ENCODE measurements at places on chromosomes 5 and 9.
A peak's percentile ranks its signal among the peaks of the same experiment; 100 is the strongest.

DNA sequence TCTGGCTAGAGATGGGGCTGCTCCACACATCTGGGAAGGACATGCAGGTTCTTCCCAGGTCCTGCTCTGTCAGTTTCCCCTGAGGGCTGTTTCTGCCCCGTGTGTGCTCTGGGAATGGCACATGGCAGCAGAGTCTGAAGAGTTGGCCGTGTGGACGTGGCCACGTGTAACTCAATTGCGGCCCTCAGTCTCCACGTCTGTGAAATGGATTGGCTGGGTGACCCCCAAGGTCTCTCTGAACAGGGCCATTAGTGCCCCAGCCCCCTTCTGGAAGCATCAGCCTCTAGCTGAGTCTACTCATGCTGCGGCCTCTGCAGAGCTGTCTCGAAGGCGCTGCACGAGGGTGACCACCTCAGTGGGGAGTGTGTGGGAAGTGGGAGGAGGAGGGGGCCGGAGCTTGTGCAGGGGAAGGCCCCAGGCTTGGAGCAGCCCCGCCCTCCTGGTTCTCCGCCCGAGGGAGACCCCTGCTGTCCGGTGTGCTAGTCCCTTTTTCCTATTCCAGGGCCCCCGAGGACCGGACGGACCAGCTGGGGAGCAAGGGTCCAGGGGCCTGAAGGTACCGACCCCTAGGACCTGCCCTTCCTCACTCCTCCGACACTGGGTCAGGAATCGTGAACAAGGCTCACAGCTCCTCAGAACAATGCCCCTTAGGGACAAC is 58.9 kb upstream of the ORM1 start:
- DNase-seq = no peak

DNA sequence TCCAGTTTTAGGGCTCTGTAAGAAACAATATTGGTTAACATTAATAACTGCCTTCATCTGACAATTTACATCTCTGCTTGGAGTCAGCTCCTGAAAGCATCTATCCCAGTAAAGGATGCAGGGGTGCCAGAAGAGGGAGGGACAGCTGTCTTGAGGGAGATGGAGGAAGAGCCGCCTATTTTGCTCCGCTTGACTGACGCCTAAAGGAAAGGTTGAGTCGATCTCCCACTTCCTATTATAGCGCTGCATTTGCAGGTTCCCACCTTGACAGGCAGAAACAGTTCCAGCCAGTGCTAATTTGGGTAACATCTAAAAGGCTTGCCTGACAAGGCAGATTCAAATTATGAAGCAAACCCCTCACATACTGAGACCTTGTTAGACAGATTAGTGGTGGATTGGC is 374.6 kb downstream of the SPATA31D1 start:
- DNase-seq = no peak

GRCh38 chr5:172111852-172112225 is 76.2 kb downstream of the STK10 start:
- no peak for DNase-seq

DNA sequence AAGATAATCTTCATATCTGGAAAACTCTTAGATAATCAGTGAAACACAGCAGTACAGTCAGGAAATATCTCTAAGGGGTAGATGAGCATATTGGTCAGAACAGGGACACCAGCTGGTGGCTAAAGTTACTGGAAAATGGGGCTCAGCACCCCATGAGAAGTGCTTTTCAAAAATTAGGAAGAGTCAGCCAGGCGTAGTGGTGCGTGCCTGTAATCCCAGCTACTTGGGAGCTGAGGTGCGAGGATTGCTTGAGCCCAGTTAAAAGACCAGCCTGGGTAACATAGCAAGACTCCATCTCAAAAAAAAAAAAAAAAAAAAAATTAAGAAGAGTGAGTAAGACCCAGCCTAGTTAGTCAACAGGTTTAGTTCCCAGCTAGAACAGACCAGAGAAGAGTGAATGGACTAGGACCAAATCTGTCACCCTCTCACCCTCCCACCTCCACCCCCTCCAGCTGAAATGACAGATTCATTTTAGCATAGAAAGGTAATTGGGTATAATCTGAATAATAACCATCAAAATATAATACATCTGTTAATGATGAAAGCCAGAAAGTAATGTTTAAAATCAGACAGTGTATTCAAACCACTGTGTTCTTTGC is 120.9 kb downstream of the CDC42SE2 start:
- peak; percentile 65 for DNase-seq

DNA sequence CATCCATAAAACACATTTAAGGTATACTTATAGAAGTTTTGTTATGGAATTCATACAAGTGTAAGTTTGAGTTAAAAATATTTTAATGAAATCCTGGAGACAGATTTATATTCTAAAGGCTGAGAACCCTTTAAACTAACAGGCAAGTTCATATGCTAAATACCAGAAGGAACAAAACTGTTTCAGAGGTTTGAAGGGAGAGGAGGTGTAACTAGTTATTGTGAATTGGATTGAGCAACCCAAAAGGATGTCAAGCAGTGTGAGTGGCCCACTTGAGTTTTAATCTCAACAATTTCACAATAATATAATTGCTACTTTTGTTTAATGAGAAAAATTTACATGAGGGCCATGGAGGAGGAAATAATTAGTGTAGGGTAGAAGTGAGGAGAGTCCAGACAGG is 348.5 kb upstream of the ACTBL2 start:
- no peak for DNase-seq

DNA sequence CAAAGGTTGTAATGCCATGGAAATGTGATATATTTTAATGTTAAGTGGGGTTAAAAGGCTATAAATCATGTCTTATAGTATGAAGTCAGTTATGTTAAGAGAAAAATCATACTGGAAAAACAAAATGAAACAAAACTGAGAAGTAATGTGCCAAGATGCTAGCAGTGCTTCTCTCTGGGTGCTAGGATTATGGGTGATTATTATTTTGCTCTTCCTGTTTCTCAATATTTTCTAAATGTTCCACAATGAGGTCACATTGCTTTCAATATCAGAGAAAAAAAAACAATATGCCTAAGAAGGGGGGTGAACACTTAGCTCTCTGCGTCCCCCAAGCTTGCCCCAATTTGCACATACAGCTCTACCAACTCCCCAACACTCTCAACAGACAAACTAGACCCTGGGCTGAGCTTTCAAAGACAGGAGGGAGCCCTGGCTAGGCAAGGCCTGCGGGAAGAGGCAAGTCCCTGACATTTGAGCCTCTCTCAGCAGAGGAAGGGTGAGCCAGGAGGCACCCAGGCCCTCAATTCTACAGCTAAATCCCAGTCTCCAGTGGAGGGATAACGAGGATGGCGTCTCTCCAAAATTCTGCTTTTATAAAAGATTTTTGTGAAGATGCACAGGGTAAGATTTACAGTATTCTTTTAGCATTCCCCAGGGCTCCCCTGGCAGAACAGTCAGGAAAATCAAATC is 24.4 kb downstream of the WHRN start:
- DNase-seq = no peak

GRCh38 chr9:99075246-99075912 is 29.5 kb upstream of the TGFBR1 start:
- no peak for DNase-seq

GRCh38 chr9:33752130-33752637 is 43.2 kb upstream of the PRSS3 start:
- DNase-seq = no peak

DNA sequence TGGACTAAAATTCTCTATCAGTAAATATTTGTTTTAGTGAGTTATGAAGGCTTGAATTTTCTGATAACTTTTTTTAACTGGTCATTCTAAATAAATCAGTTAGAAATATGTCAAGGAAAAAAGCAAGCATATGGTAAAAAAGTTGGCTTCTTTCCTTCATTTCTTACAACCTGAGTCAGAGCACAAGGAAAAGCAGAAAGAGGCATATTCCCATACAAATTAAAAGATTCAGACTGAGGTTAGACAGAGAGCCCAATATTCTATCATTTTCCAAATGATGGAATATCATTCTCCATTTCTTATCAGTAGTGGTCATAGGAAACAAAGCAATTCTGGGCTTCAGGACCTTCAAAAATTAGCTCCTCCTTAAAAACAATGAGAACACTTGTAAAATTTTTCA is 732.1 kb downstream of the MAT2B start:
- DNase-seq = no peak

DNA sequence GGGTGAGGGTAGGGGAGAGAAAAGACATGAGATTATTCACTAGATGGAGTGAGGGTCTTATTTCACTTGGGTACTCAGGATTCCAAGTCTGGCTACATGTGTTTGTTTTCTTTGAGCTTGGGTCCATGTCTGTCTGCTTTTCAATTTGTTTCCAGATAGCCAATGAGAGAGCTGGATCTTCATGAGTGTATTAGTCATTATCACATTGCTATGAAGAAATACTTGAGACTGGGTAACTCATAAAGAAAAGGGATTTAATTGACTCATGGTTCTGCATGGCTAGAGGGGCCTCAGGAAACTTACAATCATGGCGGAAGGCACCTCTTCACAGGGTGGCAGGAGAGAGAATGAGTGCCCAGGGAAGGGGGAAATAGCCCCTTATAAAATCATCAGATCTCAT is 196.8 kb upstream of the TRIM32 start:
- no peak for DNase-seq

- DNase-seq = no peak
Observed at GRCh38 chr9:95096381-95096780, 221.1 kb downstream of the FANCC start.

DNA sequence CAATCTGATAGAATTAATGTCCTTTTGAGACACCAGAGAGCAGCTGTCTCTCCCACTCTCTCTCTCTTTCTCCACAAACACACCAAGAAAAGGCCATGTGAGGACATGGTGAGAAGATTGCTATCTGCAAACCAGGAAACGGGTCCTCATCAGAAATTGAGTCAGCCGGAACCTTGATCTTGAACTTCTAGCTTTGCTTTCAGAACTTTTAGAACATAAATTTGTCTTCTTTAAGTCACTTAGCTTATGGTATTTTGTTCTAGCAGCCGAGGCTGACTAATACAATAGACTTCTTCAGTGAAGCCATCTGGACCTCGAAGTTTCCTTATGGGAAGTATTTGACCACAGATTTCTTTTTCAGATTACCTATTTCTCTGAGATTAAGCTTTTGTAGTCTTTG is 18.1 kb downstream of the NEUROG1 start:
- DNase-seq = no peak

GRCh38 chr5:429453-430188 is 13.4 kb upstream of the EXOC3 start:
- DNase-seq = no peak

DNA sequence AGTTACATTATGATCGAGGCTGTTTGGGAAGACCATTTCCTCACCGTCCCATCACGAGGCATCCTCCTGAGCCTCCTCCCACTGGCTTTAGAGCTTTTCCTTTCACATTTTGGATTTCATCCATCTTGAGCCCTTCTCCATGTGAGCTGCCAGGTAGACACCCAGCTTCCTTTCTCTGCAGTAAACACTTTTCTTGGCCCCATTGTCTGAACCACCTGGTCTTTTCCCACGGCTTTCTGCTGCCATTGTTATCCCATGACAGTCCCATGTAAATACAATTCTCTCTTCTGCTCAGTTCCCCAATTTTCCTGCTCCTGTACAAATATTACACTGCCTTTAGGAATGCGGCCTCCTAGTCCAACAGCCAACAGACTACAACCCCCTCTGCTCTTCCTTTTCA is 24.1 kb downstream of the UBE2QL1 start:
- DNase-seq = no peak

GRCh38 chr9:89716559-89716958 is 111.7 kb downstream of the GADD45G start:
- DNase-seq = no peak

GRCh38 chr9:98045234-98046179 is 11.0 kb upstream of the NANS start:
- peak; percentile 38 for DNase-seq

GRCh38 chr9:93295031-93295430 is 111.1 kb downstream of the WNK2 start:
- DNase-seq = no peak

All from stimulated activated CD4-positive, alpha-beta T cell treated with anti-CD3 and anti-CD28 coated beads, Interleukin-15, amount 100 ng/mL, for 24 hours (primary cell).